CD4-positive, alpha-beta memory T cell (primary cell): ENCODE measurements at places on chromosomes 2 and 18. TPM values are rescaled to one million over a fixed set of nuclear protein-coding genes. Genes with fewer than 3 reads are reported as not detected.

VPS4B gene
- polyA plus RNA-seq: 65.4 TPM

- H3K36me3 ChIP-seq: peaks cover 7% of the 10 kb centered on the region
- no peak overlapping the region for H3K4me3 ChIP-seq
- no peak for DNase-seq
- peaks cover 11% of the 10 kb centered on the region for H3K4me1 ChIP-seq
Measured at GRCh38 chr2:168155046-168155445, 92.3 kb downstream of the STK39 start.

DNA sequence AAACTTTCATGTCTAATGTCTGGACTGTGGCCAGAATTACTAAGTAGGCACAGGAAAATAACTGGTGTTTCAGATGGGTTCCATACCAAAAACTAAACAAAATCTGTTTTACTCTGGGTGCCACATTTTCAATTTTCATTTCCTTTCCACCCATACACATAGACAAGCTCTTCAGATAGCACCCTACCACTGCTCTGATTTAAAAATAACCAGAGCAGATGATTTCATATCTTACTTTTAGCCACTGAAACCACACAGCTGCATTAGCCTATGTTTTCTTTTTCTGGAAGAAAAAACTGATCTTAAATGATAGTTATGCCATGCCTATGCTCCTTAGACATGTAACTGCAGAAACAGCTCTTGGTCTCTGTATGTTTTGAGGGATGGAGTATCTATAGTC lies 647.6 kb downstream of the CPS1 start:
- H3K27me3 ChIP-seq: no peaks in the 10 kb centered on the region
- no peak overlapping the region for H3K4me3 ChIP-seq
- H3K36me3 ChIP-seq: no peaks in the 10 kb centered on the region

DNA sequence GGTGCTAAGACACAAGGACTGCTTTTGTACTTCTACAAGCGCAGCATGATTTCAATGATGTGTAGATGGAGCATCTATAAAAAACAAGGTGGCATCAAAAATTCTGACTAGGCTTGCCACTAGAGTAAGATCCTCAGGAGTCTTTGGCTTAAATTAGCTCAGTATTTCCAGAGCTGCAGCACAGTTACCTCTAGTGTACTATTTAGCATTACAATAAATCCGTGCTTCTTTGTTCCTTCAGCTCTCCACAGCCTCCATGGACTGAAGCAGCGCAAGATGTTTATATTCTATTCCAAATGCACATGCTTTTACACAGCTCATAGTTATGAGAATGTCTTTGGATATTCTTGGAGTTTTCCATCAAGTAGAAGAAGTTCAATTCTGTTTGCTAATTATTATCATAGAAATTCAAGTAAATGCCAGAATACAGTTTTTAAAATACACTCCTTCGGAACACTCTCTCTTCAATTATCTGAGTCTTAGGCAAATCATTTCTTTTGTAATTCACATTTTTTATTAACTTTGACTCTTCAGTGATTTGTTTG lies 1133.0 kb upstream of the LRRTM1 start:
- H3K27ac ChIP-seq: no peak overlapping the region
- no peaks in the 10 kb centered on the region for H3K4me1 ChIP-seq
- DNase-seq: no peak
- H3K36me3 ChIP-seq: no peaks in the 10 kb centered on the region
- no peaks in the 10 kb centered on the region for H3K27me3 ChIP-seq

DNA sequence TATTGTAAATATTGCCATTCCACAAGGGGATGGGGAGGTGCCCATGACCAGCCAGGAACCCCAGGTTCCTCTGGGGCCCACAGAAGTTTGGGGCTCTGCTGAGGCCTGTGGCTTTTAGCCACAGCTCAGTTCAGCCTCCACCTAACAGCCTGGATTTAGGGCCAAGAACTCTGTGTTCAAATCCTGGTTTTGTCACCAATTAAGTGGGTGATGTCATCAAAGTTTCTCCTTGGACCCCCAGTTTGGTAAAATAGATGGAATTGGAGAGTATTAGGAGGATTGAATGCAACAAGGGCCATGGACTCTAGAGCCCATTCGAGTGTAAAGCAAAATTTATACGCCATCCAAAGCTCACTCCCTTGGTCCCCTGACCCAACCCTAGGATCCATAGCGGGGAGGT lies 3.2 kb upstream of the FEV start:
- H3K27me3 ChIP-seq: peaks cover 68% of the 10 kb centered on the region
- H3K36me3 ChIP-seq: no peaks in the 10 kb centered on the region
- no peak overlapping the region for H3K27ac ChIP-seq
- H3K4me3 ChIP-seq: no peak overlapping the region
